Activated T-cell treated with anti-CD3 and anti-CD28 coated beads, Interleukin-2, amount 50 U/mL, for 72 hours (primary cell): ENCODE measurements at places on chromosomes 6 and 20.

DNA sequence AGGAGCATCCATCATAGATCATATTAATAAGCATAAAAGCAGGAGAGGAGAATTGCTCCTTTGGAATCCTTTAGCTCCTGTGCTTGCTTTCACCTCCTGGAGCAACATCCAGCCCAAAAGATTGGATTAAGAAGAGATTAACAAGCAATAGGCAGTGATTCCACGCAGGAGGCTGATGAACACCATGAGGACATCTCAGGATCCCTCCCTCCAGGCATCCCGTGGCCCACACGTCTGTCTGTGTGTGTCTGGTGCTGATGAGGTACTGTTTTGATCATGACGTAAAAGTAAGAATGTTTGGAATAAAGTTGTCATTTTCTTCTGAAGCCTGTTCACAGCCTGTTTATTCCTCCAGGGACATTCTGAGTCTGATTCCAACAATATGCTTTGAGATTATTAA lies 185.5 kb upstream of the MYLIP start:
- H3K36me3 ChIP-seq, result no peaks in the 10 kb centered on the region
- H3K4me3 ChIP-seq, result no peak overlapping the region
- no peaks in the 10 kb centered on the region for H3K4me1 ChIP-seq
- no peak for DNase-seq
- H3K27ac ChIP-seq, result no peak overlapping the region

GRCh38 chr20:46900086-46900485 lies 5.4 kb downstream of the EYA2 start:
- no peak overlapping the region for H3K4me3 ChIP-seq
- no peak overlapping the region for H3K27ac ChIP-seq
- H3K36me3 ChIP-seq, result no peaks in the 10 kb centered on the region
- H3K27me3 ChIP-seq, result peaks cover 42% of the 10 kb centered on the region
- DNase-seq, result no peak
- H3K4me1 ChIP-seq, result no peaks in the 10 kb centered on the region

DNA sequence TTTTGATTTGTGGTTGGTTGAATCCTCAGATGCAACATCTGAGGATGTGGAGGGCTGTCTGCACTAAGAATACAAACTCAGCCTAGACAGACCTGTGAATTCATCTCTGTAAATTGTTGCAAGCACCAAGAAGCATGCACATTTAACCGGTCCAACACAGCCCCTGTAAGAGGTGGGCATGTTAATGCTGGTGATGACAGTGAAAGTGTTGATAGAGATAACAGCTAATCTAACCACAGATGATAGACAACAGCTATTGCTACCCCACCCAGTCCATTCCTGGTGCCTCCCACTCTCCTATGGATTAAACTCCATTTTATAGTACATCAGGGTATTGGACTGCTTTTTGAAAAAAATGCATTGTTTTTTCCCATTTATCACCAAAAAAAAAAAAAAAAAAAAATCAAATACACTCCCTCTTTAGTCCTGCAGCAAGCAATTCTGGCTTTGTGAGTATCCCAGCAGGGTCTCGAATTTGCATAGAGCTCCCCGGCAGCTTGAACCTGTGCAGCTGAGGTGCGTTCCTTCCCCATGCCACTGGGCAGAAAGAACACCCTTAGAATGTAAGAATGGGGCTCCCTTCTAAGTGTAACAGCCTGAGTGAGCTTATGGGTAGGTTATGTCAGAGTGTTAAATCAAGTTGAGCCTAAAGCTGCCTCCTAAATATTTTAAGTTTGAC lies 270.9 kb upstream of the JARID2 start:
- H3K27ac ChIP-seq, result no peak overlapping the region
- DNase-seq, result no peak
- H3K27me3 ChIP-seq, result no peaks in the 10 kb centered on the region
- H3K36me3 ChIP-seq, result no peaks in the 10 kb centered on the region
- peaks cover 12% of the 10 kb centered on the region for H3K4me1 ChIP-seq

DNA sequence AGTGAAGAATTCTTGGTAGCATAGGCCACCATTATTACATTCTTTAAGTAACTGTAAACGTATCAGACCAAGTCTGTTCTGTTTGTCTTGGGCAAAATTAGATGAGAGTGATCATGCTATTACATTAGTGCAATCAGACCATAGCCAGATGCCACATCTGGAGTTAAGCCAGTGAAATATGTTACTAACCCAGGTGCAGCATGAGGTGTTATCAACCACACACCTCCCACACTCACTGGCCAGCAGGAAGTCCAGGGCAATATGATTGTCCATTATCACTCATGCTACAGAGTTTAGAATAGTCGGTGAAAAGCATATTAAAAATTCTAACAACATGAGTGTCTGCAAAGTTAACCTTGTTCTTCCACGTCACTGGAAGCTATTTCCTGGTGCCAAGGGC lies 174.7 kb upstream of the PROKR2 start:
- DNase-seq, result no peak
- peaks cover 20% of the 10 kb centered on the region for H3K4me1 ChIP-seq
- no peak overlapping the region for H3K4me3 ChIP-seq
- H3K27ac ChIP-seq, result no peak overlapping the region
- H3K27me3 ChIP-seq, result peaks cover 21% of the 10 kb centered on the region

- H3K4me3 ChIP-seq, result no peak overlapping the region
- no peaks in the 10 kb centered on the region for H3K4me1 ChIP-seq
- H3K36me3 ChIP-seq, result no peaks in the 10 kb centered on the region
- H3K27me3 ChIP-seq, result peaks cover 17% of the 10 kb centered on the region
- H3K27ac ChIP-seq, result no peak overlapping the region
These were observed 28.7 kb upstream of the RPS6KA2 start for GRCh38 chr6:166655713-166656229.
